ENCODE measurements at places on chromosomes 12 and 14.

GRCh38 chr14:87467578-87467977 is 525.4 kb downstream of the GALC start:
- no peak for DNase-seq

DNA sequence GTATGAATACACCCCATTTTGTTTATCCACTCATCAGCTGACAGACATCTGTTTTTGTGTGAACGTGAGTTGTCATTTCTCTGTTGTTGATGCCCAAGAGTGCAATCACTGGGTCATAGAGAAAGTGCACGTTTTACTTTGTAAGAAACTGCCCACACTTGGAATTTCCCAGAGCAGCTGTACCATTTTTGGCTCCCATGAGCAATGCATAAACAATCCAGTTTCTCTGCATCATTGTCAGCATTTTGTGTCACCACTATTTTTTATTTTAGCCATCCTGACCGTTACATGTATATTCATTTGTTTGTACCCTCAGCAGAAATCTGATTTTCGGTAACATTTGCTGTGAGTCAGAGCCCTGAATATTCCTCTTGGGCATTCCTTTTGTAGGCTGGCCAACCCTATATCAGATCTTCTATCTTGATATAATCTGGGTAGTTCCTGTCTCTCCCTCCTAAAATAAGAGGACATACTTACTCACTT is 62.7 kb downstream of the RBM19 start:
- DNase-seq = no peak

- no peak for DNase-seq
Observed at GRCh38 chr12:106645074-106645421, 62.2 kb downstream of the RFX4 start.

DNA sequence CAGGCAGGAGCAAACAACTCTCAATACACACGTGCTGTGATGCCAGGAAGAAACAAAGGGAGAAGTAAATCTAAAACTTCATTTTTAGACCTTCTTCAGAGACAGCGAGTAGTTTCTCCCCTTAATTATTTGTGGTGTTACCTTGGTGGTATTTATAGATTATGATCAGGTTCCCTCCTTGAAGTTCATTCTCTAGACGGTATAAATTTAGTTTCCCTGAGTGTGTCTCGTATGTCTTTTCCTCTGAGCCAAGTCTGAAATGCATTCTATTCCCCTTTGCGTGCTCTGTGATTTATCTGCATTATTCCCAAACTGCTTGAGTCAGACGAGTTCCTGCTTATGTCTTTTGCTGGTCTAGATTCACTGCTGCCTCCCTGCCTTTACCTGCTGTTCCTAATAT is 65.2 kb downstream of the TRHDE start:
- no peak for DNase-seq

- DNase-seq = no peak
Observed at GRCh38 chr12:89084751-89085150, 267.6 kb downstream of the DUSP6 start.

GRCh38 chr14:101072070-101072469 is 168.5 kb upstream of the RTL1 start:
- DNase-seq = no peak

DNA sequence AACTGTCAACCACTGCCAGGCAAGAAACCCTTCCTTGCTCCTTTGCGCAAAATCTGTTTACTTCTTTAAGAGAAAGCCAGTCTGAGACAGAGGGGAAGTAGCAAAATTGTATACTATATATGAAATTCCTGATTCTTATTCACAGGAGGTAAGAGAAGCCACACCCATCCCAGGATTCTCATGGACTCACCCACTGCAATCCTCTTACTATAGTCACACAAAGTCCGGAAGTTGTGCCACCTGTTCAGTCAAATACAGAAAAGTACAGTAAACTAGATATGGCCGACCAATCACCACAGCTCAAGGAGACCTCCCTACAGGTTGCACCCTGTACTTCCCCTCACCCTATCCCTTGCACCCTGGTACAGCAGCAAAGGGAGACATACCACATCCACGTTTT is 2.9 kb downstream of the PRMT5 start:
- DNase-seq = no peak

- DNase-seq = no peak
Observed at GRCh38 chr14:18688346-18688745, 87.4 kb downstream of the OR11H12 start.

GRCh38 chr14:26870722-26871617 is 273.1 kb upstream of the NOVA1 start:
- no peak for DNase-seq

DNA sequence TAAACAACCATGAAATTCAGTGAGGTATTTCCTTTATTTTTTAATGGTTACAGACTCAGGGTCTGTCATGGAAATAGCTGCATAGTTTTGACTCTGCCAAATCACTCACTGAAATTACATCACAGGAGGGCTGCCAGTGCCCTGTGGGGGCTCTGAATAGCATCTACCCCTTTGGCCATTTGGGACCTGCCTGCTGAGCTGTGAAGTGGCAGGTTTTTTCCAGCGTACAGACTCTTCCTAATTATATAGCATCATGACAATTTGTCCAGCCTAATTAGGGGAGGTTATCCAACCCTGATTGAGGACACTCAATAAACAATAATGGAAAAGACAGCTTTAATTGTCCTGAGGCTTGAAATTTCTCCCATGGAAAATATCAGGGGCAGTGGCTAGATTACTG is 1.8 kb upstream of the COCH start:
- no peak for DNase-seq

DNA sequence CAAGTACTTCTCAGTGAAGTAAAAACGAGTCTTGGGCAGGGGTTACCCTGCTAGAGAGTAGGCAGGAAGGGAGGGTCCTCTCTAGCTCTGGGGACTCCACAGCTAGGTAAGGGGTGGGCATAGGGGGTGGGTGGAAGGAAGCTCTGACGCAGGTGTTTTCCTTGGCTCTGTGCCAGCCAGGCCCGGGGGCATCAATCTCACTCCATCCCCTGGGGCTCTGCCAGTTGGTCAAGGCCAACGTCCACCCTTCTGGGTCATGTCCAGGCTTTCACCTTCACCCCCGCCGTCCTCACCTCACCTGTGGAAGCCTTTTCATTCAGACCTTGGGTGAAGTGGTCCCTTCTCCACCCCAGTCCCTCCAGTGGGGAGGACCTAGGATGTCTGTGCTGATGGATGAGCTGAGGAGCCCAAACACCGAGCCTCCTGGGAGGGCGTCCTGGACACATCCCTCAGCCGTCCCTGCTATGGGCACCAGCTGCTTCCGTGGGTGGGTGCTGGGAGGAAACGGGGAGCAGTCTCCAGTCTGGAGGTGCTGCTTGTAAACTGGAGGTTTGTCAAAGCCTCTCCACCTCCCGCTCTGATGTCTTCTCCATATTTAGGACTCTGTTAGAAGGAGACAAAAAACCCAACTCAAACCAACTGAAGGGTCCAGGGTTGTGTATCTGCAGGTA is 71.5 kb upstream of the SFSWAP start:
- DNase-seq = no peak

DNA sequence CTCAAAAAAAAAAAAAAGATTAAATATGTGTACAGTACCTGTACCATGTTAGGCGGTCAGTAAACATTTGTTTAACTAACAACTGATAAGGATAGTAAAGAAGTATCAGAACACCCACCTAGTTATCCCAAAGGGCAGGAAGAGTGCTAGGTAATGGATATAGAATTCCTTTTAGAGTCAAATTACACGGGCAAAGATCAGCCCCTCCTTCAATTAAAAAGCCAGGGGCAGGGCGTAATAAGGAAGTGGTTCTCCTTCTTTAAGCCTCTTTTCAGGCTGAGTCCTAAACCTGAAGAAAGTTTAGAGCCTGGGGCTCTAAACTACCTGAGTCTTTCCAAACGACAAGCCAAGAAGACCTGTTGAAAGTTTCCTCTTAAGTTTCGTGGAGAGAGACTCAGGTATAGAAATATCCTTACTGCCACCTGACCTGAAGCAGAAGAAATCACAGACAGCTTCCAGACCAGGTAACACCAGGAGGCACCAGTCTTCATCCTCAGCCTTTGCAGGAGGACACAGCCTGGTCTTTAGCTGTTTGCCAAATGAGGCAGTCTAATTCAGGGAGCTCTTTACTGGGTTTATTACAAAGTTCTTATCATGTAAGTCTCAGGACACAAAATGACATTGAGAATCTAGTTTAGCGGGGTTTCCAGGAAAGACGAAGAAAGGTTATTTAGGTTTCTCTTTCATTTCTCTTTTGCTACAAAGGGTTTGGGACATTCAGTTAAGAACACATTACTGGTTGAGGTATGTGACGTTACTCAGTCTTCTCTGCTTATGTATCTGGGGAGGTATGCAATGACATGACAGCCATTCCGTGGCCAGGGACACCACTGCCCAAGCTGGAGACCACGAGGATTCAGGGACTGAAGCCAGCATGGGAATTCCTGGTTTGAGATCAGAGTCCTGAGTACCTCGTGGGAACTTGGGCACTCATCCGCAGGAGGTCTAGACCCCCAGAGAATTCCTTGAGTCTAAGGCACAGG is at the start of gene BCL2L14:
Gene BCL2L14 (plus strand): TSS at position 266 of the 983 bp plus-strand sequence. CDS start 8,367 bp downstream, outside the sequence.
- no peak for DNase-seq

- DNase-seq = no peak
Observed at GRCh38 chr12:105099356-105099755, 8.2 kb upstream of the WASHC4 start.

- peak; percentile 15 for DNase-seq
Observed at GRCh38 chr14:102140027-102140749, 491 bp downstream of the WDR20 start.

- DNase-seq = no peak
Observed at GRCh38 chr12:40439771-40440492, 215.1 kb downstream of the LRRK2 start.

DNA sequence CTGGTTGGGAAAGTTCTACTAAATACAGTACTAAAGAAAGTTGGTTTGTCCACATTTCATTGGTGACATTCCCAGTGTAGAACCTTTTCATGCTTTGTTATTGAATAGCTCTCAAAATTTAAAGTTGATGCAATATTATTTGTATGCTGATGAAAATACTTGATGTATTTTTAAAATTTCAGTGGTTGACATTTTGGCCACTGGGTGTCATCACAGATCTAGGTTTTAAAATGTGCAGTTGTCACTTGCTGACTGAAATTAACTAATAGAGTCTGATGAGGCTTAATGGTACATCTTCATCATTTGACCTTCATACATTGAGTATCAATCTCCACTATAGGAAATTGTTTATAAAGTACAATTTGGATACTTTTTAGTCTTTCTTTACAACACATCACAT is 37.1 kb downstream of the CMAS start:
- no peak for DNase-seq

- no peak for DNase-seq
Observed at GRCh38 chr14:104230119-104230815, 91.9 kb downstream of the KIF26A start.

DNA sequence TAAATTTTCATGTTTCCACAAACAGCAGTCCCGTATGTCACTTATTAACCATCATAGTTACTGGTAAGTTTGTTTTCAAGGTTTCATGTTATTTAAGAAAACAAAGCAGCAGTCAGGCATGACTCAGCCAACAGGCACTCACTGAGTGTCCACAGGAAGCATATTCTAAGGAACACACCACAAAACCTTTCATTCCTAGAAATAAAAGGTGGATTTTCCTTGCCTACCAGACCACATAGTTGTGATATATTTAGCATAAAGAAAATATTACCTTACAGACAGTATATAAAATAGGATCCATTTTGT is 143.3 kb upstream of the AVPR1A start:
- DNase-seq = no peak

GRCh38 chr12:52766351-52767019 is 10.7 kb downstream of the KRT76 start:
- DNase-seq = no peak

DNA sequence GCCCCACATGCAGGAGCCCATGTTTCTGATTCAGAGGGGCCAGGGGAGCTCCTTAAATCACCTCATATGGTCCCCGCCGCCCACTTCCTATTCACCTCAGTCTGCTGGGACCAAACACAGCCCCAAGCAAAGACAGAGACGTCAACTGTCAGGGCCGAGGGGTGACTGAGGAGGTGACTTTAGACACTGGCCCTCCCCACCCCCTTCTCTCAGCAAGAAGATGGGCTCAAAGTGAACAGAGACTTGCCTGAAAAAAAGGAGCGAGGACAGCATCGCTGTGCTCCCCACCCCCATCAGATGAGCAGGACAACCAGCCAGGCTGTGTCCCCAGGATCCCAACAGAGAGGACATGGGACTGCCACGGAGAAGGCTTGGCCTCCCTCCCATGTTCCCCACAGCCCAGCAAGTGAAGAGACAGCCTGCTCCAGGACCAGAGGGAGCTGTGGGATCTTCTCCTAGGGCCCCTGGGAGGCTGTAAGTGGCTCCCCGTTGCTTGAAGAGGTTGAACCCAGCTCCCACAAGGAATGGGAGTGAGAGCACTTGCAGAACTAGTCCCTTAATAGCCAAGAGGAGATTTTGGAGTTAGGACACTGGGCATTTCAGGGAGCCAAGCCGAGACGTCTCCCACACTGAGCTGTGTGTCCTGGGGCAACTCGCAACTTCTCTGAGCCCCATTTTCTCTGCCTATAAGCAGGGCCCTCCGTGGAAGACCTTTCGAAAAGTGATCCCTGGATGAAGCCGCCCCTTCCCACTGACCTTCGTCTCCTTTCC is 1.3 kb upstream of the KRT79 start:
- DNase-seq = no peak

GRCh38 chr14:23694085-23694948 is 58.2 kb downstream of the DHRS2 start:
- DNase-seq = no peak

- no peak for DNase-seq
Observed at GRCh38 chr12:85834378-85834777, 1.8 kb downstream of the RASSF9 start.

GRCh38 chr14:51082349-51082748 is 12.6 kb downstream of the TRIM9 start:
- DNase-seq = no peak

DNA sequence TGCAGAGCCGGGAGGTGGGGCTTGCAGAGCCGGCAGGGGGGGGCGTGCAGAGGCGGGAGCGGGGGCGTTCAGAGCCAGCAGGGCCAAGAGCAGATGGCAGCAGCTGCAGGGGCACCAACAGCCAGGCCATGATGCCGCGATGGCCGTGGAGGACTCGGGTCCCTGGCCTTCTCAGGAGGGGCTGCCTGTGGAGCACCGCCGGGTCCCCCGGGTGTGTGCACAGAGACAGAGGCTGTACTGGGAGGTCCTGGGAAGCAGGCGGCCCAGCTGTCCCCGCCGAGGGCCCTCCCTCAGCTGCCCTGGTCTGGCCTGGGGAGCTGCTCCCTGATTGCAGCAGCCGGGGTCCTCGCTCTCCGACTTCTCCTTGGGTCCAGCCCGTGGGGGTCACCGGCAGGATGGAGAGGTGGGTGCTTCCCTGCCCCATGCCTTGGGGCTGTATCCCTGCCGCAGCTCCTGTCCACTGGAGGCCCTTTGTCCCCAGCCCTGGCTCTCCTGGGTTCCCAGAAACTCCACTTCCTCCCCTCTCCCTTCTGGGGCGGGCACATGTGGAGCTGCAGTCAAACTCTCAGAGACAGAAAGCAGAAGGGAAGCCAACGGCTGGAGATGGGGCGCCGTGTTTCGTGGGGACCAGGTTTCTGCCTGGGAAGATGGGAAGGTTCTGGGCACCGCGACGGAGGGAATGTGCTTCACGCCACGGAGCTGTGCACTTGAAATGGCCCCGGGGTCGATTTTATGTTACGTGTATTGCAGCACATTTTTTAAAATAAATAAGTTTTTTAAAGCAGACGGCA is 75.8 kb upstream of the GALNT9 start:
- DNase-seq = no peak

Data from activated T-helper 1 cell treated with Interleukin-2 at 50 U/mL for 16 hours (primary cell).